ENCODE measurements at places on chromosomes 3 and 15.

DNA sequence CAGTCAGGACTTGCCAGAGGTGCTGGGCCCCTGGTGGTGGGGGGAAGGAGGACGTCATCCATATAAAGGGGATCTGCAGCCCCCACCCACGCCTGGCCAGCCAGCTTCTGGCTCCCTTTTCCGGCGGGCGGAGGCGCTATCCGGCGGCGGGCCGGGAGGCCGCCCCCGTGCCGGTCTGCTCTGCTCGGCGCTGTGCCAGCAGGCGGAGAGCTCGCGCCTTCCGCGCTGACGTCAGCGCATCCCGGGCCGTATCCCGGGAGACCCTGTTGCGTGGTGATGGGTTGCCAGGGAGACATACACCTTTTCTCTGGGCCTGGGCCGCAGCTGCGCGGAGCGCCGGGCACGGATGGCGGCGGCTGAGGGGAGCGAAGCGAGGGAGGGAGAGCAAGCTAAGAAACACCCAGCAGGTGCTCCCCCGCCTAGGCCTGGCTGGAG lies 1.1 kb downstream of the FAM131A start:
- peak; percentile 92 for DNase-seq

- DNase-seq = no peak
Measured at GRCh38 chr3:193790086-193790990, 197.3 kb downstream of the OPA1 start.

- no peak for DNase-seq
Measured at GRCh38 chr3:180680097-180680430, 775 bp upstream of the CCDC39 start.

GRCh38 chr3:108329947-108330346 lies 33.6 kb downstream of the HHLA2 start:
- no peak for DNase-seq

DNA sequence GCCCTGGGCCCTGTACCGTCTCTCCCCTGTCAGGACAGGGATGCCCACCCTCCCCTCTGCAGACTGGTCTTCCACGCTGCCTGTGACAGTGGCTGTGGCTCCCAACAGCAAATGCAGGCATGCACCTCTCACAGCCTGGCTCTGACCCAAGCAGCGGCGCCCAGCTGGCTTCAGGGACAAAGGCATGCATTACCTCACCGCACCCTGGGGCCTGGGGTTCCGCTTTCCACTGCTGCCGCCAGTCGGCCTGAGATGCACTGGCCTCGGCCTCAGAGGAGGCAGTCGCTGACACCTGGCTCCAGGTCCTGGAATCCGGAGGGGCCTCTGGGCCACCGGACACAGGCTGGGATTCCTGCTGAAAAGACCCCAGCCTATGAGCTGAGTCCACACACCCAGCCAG lies 70.3 kb downstream of the SCN5A start:
- peak; percentile 50 for DNase-seq

DNA sequence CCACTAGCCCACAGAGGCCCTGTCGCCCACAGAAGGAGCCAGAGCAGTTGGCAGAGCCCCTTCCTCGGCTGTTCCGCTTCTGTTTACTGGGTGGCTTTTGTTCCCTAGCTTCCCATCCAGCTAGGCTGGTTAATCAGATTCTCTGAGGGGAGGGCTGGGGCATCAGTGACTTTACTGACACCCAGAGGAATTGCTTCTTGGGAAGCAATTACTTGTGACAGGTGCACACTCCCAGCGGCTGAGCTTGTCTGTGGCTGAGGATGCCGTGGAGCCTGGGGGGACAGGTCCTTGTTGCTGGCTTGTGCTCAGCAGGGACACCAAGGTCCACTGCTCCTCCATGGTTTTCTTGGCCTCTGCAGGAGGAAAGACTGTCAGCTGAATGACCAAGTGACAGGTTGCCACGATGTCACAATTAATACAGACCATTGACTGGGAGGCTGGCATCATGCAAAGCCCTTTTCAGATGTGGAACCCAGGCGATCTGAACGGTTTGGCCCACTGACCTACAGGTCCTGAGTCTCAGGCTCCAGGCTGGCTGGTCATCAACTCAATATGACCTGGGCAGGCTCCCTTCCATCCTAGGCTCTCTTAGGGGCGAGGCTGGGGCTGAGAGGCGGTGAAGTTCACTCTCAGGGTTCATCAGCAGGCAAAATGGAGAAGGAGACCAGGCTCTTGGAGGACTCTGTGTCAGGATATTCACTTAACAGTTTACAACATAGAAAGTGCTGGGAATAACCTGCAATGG lies 31.8 kb upstream of the SFMBT1 start:
- no peak for DNase-seq

DNA sequence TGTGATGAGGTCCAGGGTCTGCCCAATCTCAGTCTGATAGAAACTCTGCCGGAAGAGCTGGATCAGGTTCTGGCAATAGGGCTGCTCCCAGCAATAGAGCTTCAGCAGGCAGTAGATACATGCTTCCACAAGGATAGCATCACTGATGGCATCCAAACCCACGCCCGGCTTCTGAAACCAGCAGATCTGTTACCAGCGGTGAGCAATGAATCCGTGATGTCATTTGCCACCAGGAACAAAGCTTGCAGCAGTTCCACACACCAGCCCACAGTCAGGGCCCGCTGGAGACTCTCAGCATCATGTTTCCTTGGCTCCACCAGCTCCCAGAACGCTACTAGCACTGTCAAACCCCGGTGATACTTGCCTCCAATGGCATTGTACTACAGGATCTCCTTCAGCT lies 19.3 kb upstream of the TTBK2 start:
- DNase-seq = no peak

DNA sequence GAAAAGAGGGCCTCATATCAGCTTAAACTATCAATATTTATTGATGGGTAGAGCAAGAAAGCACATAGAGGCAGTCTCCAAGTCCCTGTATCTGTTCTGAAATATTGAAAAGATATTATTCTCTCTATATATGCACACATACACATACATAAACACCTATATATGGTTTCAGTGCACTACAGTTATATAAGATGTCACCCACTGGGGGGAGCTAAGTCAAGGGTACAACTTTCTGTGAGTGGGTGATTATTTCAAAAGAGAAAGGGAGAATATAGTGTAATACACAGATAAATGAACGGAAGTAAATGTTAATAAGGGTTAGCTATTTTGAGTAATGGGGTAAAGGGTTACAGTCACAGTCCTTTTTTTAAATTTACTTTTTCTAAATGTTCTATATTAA lies 8.8 kb downstream of the SNTN start:
- DNase-seq = no peak

- DNase-seq = no peak
Measured at GRCh38 chr3:45135959-45136358, 10.2 kb downstream of the CDCP1 start.

DNA sequence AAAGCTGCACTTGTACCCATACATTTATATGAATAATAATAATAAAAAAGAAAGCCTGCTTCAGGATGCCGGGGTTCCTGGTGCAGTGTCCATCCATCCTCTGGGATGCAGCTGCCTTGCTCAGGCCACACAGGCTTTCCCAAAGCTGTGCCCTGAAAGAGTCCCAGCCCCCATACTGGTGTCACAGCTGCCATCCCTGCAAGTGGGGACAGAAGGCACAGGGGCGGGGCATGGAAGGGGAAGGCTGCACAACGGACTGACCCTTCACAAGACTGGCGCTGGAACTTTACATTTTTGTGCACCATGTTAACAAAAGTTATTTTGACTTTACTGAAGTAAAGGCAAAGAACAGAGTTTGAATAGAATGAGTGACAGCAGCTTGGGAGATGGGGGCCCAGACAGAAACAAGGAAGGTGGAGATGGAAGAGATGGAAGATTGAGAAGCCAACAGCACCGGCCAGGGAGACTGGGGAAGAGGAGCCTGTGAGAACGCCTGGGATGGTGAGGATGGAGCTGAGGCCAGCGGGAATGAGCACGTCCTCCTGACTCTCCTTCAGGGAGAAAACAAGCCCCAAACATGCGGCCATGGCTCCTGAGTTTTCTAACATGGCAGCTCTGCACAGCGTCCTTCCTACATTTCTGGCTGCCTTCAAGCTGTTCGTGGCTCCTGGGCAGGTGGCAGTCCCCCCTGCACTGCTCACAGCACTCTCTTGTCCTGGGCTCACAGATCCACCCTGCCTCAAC lies 73.1 kb downstream of the ABTB1 start:
- no peak for DNase-seq

GRCh38 chr3:14520967-14521366 lies 19.2 kb downstream of the GRIP2 start:
- DNase-seq = no peak

GRCh38 chr3:38039899-38040261 lies 872 bp downstream of the DLEC1 start:
- DNase-seq = no peak

DNA sequence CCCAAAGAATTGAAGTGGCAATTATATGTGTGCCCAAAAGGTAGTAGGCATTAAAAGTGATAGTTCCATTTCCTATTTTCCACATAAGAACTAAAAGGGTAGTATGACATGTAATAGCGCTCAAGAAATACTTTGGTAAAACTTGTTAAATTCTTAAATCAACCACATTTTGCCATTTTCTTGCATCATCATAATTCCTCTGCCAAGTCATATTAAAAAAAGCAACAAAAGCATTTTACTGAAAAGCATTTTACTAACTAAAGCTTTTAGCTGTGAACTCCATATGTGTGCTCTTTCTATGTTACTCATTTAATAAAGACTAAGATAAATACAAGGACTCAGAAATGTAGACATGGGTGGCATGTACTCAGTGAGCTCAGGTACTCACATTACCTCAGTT lies 70.1 kb downstream of the GPR160 start:
- DNase-seq = no peak

Data from ecto neural progenitor cell (in vitro differentiated cells).